ENCODE measurements at places on chromosomes 1 and 21.

- DNase-seq, result no peak
These were observed 40.5 kb downstream of the MRPS6 start for GRCh38 chr21:34113842-34114241.

DNA sequence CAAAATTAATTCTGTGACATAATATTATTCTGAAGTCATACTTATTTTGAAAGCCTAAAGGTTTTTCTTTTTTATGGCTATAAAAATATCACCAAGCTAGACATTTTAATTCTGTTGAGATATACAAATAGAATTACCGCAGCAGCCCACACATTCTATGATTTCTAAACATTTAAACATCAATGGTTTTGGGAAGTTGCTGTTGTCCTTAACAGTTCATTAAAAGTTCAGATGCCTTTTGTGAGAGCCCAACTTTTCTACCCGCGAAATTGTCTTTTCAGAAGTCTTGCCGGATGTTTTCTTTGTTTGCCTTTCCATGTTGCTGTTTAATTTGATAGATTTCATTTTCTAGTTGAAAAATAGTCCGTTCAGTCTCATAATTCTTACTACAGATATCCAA lies 40.5 kb downstream of the CDC14A start:
- DNase-seq, result no peak

DNA sequence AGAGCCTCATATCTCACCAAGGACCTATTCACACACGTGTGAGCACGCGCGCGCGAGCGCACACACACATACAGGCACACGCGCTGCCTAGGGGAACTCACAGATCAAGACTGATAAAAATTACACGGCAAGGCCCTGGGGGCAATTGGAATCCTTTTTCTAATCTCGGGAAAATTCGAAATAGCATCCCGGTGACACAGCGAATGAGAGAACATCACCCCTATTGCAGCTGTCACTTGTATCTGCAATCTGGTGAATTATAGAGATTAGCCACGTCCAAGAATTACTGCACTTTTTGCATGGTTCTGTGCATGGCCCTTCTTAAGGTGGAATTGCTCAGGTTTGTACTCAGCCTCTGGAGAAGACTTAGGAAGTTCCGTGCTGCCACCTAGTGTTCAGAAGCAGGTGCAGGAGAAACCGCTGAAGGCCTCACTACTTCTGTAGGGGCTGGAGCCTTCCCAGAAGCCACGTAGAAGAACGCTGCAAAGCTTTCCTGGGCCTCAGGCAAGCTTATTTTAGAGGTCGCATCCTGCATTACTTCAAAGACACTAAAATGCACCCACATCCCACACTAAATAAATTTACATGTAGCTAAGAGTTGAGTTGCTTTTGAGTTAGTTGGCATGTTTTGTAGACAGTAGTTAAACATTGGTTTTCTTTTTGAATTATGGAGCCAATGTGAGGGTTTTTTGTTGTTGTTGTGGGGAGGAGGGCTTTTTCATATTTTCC lies 229.2 kb upstream of the CAMK1G start:
- peak; percentile 82 for DNase-seq

- no peak for DNase-seq
These were observed 4.3 kb downstream of the EPS15 start for GRCh38 chr1:51514733-51515132.
